ENCODE measurements at places on chromosomes 7 and 10. TPM values are rescaled to one million over a fixed set of nuclear protein-coding genes. Genes with fewer than 3 reads are reported as not detected.
A peak's percentile ranks its signal among the peaks of the same experiment; 100 is the strongest.

GRCh38 chr7:17622451-17622850, 317.8 kb downstream of the SNX13 start:
- no peak for DNase-seq

DNA sequence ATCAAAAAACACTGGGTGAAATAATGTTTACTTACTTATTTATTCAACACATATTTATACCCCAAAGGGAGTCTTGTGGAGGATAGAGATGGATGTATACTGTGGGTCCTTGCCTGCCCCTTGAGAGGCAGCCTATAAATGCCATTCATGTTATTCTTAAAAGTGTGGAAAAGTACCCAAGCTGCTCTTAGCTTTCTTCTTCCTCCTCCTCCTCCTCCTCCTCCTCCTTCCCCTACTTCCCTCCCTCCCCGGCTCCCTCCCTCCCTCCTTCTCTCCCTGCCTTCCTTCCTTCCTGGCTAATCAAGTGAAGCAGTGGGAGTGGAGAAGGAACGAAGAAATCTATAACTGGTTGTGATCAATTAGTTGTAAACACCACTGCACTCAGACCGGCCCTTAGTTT, 21.2 kb upstream of the IGF2BP3 start:
- no peak for DNase-seq

GRCh38 chr7:2927592-2927991, 83.5 kb upstream of the GNA12 start:
- DNase-seq, result no peak

DNA sequence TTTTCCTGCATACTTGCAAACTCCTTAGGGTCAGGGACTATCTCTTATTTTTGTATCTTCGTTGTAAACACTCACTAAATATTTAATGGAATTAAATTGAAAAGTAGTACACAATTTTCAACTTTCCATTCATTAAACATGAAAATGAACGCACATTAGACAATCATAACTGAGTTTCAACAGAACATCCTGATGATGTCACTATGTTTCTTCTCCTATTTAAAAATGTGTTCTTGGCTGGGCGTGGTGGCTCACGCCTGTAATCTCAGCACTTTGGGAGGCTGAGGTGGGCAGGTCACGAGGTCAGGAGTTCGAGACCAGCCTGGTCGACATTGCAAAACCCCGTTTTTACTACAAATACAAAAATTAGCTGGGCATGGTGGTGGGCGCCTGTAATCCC, 14.1 kb upstream of the PURB start:
- no peak for DNase-seq

DNA sequence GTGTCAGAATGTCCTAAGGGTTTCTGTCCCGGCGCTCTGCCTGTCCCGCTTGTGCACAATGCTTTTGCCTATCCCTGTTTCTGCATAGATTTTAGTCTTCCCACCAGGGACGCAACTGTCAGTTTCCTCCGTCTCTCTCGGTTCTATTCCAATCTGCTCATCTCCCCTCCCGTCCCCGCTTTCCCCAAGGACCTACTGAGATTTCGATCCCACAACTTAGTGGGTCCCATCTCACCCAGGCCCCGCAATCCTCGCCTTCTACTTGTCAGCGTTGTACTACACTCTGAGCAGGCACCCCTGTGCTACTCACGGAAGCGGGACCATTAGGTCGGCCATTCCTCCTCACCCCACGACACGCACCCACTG, 519 bp upstream of the ZNF655 start:
- DNase-seq, result no peak

- no peak for DNase-seq
Observed at GRCh38 chr7:28018856-28019465, 161.6 kb downstream of the JAZF1 start.

GRCh38 chr10:20970708-20971107, 73.6 kb upstream of the NEBL start:
- no peak for DNase-seq

GRCh38 chr7:51187941-51188340, 128.7 kb downstream of the COBL start:
- no peak for DNase-seq

DNA sequence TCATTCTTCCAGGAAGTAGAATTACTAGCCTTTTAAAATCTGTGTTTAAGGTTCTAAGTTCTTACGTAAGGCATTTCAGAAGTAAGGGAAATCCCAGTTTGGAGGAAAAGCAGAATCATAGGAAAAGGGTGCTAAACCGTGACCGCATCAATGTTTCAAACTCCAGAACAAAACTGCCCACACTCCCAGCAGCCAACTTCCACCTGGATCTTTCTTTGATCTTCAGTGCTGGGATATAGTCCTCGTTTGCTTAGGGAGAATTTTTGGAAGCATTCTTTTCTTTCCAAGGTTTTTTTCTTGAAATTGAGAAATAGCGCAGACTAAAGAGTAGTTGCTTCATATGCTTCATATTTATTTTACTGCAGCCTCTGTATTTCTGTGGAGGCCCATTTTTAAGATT, 8.9 kb downstream of the PROSER2 start:
- no peak for DNase-seq

GRCh38 chr7:36305226-36305625, 84.4 kb upstream of the ANLN start:
- no peak for DNase-seq

- peak; percentile 33 for DNase-seq
Observed at GRCh38 chr10:51010977-51011376, 63.3 kb upstream of the PRKG1 start.

DNA sequence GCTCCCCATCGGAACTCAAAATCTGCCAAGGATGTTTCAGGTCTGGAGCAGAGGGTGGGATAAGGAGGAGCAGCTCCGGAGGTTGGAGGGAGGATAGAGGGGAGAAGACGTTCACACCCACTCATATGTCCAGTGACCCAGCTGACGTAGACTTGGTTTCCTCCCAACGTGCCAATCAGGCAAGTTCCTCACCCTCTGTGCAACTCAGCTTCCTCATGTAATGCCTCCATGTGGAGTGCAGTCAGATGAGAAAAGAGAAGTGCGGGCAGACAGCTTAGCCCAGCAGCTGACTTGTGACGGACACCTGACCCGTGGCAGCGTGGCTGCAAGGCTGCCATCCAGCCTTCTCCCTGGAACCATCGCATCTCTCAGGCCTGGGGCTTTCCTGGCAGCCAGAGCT, 86.8 kb downstream of the NPTX2 start:
- DNase-seq, result no peak

DNA sequence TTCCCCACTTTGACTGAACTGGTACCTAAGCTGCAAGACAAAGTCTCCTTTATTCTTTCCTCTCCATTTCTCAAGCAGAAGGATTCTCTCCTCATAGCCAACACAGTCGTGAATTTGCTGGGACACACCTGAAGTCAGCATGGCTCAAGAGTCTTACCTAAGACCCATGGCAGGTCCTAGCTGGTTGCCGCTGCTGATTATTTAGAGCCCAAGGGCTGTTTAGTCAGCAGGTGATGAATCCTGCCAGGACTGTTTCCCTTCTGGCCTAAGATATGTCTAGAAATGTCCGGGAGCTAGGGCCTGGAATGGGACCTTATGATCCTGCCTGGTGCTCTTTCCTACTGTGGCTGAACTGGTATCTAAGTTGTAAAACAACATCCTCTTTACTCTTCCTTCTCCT, 82.8 kb downstream of the AHCYL2 start:
- no peak for DNase-seq

DNA sequence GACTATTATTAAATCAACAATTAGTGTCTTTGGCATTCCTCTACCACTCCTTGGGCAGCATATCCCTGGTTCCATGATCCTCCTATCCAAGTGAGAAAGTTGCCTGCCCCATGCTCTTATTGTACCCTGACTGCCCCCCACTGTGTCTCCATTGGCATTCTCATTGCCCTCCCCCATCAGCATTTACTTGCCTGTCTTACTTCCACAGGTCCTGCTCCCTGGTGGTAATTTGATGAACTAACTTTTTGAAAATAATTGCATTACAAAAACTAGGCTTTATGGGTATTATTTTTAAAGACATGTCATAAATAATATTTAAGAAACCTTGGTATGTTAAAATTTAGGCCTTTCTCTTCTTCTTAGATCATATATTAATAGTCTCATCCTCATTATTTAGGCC, 346.4 kb downstream of the PCLO start:
- no peak for DNase-seq

DNA sequence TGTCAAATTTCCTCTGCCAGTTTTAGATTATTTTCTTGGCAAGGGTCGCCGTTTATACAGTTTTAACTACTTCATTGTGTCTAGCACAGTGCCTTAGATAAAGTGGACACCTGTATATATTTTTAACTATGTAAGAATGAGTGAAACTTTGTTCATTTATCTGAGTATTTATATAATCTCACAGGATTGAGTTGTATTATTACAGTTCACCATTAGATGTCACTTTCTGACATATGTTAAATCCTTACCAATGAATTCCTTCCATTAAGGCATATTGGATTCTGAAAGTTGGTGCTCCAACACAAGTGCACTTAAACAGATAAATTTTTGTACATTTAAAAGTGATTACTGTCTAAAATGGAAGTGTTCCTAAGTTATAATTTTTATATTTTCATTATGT, 43.0 kb downstream of the ZMYND11 start:
- no peak for DNase-seq

DNA sequence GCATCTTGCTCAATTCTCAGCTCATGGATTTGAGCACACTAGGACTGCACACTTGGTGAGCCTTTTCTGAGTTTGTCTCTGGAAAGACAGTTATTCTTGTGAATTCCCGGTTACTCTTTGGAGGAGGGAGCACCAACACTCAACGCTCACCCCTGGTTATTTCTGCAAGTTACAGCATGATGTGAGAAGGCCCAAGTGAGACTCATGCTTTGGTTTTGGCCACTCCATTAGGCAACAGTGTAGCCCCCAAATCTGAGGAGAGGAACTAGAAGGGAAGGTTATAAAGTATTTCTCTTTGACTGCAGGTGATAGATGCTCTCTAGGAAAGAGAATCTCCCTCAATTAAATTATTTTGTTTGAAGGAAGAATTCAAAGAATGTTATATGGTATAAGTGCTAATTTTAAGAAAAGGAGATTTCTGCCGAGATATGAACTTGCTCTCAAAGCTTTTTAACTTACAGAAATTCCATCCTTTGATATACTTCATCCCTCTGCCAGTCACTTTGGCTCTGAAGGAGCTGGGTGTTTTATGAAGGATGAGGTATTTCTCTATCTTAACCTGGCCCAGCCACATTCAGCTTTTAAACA, 183.4 kb downstream of the WNT2 start:
- DNase-seq, result no peak

DNA sequence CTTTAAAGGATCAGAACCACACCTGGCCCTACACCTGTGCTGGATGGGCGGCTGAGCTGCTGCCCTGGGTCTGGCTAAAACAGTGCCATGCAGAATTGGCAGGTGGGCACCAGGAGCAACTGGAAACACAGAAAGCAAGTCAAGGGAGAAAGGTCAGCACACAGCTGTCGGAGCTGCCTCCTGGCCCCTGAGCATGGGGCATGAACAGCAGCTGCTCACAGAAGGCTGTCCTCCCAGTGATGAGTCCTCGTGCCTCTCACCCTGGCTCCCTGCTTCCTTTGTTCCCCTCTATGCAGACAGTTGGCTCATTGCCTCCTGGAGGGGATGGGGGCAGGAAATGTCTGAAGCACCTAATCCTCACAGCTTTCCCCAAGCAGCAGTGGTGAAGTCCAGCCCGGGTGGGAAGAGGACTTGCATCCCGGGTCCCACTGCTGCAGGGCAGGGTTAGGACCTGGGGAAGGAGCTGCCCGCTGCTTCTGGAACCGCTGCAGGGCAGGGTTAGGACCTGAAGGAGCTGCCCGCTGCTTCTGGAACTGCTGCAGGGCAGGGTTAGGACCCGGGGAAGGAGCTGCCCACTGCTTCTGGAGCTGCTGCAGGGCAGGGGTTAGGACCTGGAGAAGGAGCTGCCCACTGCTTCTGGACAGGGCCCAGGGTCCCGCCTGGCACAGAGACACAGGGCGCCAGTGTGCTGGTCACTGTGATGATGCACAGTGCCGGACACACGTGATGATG, 37.3 kb downstream of the VIPR2 start:
- DNase-seq, result no peak

- no peak for DNase-seq
Observed at GRCh38 chr7:38052786-38053185, 125.3 kb upstream of the STARD3NL start.

Gene PIP
- not detected for total RNA-seq

Gene KLF14
- 0.17 TPM for total RNA-seq

Gene TRIM73
- total RNA-seq, result 1.7 TPM

Gene ATP5MK
- total RNA-seq, result 203 TPM

Gene C10orf53
- not detected for total RNA-seq

Gene DEPP1
- total RNA-seq, result 16.5 TPM

Gene GIMAP2
- 4.7 TPM for total RNA-seq

Gene CALHM1
- total RNA-seq, result not detected

Measured in Calu3 (cell line).